ENCODE measurements at places on chromosomes 6 and 20.

DNA sequence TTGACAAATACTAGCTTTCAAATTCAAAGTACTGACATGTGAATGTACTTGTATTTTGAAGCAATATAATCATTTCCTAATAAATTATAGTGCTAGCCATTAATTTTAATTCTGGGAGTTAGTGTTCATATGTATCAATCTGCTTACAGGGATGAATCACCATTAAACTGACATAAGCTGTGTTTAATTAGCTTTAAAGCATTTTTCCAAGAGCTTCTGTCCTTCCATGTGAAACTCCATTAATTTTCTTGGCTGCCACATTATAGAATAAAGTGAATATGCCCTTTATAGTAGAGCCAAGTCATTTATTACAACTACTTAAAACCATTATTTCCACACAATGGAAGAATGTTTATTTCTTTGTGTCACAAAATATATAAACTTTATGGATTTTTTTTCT, 150.8 kb downstream of the COL21A1 start:
- DNase-seq, result no peak

DNA sequence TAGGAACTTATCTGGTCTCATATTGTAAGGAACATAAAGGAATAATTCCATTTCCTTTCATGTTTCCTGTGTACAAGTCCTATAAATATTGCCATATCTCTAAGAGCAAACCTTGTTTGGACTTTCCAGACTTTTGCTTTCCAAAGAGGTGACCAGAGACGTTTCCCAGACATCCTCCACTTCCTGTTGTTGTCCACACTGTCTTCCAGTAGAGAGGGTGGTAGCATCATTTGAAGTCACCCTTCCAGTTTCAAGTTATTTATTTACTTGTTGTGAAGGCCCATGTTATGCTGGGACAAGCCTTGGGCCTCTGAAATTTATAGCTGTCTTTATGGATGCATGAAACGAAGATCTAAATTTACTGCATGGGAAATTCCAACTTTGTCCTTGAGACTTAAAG, 10.6 kb upstream of the TGM3 start:
- DNase-seq, result no peak

- no peak for DNase-seq
Observed at GRCh38 chr20:10651227-10651990, 22.4 kb downstream of the JAG1 start.

- DNase-seq, result no peak
Observed at GRCh38 chr6:54083287-54083686, 28.0 kb upstream of the MLIP start.

DNA sequence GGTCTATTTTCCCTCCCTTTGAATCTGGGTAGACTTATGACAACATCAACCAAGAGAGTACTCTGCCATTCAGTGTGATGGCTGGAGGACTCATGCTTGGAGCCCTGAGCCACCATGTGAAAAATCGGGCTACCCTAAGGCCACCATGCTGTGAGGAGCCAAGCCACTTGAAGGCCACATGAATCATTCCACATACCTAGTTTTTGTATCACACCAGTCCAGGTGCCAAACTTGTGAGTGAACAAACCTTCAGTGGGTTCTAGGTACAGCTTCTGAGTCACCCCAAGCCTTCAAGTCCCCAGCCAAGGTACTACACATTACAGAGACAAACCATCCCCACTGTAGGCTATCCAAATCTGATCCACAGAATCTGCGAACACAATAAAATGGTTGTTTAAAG, 37.4 kb upstream of the E2F3 start:
- no peak for DNase-seq

GRCh38 chr6:26629359-26629758, 30.2 kb downstream of the ZNF322 start:
- no peak for DNase-seq

DNA sequence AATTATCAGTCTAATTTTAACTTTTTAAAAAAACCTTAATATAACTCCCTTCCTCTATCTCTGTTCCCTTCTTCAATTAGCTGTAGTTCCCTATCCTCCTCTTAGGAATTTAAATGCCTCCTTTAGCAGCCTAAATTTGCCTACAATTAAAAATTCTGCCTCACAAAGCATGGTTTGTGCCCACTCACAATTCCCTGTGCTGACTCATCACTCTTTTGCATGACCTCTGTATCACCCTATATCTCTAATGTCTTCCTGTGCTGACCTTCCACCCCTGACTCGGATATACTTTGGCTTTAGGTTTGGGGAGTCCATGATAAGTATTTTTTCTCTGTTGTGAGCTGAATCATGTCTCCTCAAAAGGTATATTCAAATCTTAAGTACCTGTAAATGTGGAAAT, 253.6 kb downstream of the RNF144B start:
- no peak for DNase-seq

GRCh38 chr6:74871757-74872156, 334.1 kb downstream of the COL12A1 start:
- no peak for DNase-seq

DNA sequence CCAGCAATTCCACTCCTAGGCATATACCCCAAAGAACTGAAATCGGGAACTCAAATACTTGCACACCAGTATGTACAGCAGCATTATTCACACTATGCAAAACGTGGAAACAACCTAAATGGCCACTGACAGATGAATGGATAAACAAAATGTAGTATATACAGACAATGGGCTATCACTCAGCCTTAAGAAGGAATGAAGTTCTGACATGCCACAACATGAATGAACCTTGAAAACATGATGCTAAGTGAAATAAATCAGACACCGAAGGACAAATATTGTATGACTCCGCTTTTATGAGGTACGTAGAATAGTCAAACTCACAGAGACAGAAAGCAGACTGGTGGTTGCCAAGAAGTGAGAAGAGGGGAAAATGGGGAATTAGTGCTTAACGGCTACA, 59.1 kb upstream of the CCN6 start:
- DNase-seq, result no peak

DNA sequence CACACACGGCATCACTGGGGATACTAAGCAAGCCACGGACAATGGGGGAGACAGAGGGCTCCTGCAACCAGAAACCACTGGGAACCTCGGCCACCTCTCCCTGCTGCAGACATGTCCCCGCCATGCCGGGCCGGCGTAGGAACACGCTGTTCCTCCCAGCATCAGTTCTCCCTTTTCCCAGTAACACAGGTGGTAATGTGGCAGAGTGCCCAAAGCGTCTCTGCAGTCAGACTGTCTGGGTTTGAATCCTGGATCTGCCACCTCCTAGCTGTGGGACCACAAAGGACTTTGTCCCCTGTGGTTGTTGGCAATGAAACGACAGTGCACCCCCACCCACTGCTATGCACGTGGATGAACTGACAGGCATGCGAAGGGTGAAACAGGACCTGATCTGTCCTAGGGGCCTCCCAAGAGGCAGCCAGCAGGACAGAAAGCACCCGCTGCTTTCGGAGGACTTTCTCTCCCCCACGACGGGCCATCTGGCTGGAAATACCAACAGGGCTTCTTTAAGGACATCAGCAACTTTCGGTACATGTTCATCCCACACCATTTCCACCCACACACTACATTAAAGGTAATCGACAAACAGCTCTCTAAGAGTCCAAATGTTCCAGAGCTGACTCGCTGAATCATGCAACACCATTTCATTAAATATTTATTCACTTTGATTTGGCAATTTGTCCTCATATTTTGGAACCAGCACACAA, 74.1 kb downstream of the SULF2 start:
- no peak for DNase-seq

DNA sequence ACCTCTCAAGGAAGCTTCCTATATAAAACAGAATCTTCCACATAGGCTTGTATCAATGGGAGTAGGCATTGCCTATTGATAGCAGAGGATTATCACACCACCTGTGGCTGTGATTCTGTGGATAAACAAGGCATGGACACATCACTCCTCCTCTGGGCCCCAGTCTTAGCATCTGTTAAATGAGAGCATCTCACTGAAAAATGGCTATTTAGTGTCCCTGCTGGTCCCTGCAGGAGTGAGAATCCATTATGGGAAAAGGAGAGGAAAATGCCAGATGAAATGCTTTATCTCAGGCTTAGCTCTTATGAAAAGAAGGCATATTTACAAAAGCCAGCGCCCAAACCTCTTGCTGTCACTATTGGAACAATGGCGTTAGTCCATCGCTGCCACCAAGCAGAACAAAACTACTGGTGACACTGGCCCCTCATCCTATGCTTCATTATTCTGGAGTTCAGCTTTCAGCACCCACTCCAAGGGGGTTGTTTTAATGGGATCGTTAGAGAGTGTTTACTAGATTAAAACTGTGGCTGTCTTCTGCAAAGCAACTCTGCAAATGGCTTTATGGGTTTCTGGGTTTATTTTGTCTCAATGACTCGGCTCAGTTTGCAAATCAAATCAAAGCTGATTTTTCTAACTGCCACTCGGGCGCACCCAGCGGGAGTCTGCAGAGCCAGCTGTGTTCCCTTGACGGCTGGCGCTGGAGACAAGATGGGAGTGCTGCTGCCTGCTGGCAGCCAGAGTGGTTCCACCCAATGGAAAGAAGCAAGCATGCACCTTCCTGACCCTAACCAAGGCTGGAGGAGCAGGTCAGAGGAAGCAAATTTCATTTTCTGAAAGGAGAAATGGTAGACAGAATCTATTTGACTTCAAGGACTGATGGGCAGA, 658.8 kb upstream of the CHD6 start:
- DNase-seq, result no peak

- no peak for DNase-seq
Observed at GRCh38 chr20:20259533-20259932, 108.4 kb upstream of the INSM1 start.

- no peak for DNase-seq
Observed at GRCh38 chr6:116074732-116075390, 14.2 kb upstream of the FRK start.

- no peak for DNase-seq
Observed at GRCh38 chr20:17663486-17663885, 18.6 kb downstream of the RRBP1 start.

DNA sequence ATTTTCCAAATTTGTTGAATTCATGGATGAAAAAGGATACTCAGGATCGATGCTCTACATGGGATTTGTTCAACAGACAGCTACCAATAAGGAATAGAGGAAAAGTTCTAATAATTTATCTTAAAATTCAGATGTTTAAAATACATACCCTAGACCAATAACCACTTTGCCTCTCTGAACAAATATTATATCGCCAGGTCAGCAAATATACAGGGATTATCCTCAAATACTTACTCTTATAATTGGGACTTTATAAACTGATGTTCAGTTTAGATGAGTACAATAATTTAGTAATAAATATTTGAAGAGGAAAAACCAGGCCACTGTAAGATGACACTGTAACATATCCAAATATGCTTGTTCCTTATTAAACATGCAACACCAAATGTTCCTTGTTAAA, 268.7 kb downstream of the DOK5 start:
- DNase-seq, result no peak

- DNase-seq, result no peak
Observed at GRCh38 chr20:43726811-43727338, at the start of gene GTSF1L. Gene GTSF1L (minus strand): TSS chr20:43727002. CDS start chr20:43726694, 308 bp downstream.

GRCh38 chr20:7993703-7994102, 25.9 kb downstream of the TMX4 start:
- DNase-seq, result no peak

DNA sequence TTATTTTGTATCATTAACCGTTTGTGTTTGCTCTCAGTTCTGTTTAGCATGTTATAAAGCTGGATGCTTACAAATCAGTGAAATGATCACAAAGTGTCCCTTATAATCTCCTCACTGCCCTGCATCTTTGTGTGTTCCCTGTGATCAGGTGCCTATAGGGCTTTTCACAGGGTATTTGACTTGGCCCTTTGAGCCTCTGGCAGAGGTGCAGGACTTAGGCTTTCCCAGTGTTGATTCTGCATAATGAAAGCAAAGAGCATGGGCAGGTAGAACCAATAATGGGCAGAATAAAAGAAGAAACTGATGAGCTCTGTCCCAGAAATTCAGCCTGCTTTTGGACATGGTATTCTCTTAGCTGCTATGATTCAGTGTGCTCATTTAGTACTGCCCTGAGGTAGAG, 16.9 kb upstream of the PBOV1 start:
- no peak for DNase-seq

- no peak for DNase-seq
Observed at GRCh38 chr6:140907235-140907634, 1225.5 kb upstream of the GJE1 start.

- DNase-seq, result no peak
Observed at GRCh38 chr6:67643281-67643680, 991.8 kb upstream of the ADGRB3 start.

GRCh38 chr20:18628330-18628920, 40.6 kb downstream of the DTD1 start:
- DNase-seq, result no peak

DNA sequence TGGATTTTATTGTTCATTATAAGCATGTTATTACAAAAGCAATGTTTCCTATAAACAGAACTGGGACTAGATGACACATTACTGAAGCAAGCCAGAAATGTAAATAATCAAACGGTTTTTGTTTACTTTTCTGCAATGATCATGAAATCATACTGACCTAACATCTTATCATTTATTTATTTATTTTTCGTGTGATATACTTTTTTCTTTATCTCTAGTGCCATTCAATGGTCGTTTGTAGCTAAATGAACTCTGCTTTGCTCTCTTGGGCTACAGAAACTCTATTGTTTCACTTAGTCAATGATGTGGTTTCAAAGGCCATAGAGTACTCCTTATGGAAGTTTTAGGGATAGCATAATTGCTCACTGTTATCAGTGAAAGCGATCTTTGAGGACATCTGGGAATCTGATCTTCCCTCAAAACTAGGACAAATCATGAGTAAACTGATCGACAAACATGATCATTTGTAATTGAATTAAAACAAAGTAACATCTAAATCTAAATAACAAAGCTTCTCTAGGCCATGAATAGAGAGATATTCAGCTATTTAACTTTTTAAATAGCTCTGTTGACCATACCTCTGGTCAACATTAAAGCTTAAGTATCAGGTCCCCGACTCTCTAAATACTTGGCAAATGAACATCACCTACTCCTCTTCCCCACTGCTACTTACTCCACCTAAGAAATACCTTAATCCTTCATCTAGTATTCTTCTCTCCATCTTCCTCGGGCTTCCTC, 933.4 kb downstream of the TFAP2A start:
- no peak for DNase-seq

GRCh38 chr6:89745716-89746115, 73.9 kb downstream of the MDN1 start:
- no peak for DNase-seq

All from NCI-H2107 (cell line).